ENCODE measurements at places on chromosomes 16 and 17. TPM values are rescaled to one million over a fixed set of nuclear protein-coding genes. Genes with fewer than 3 reads are reported as not detected.

The OTOP3 gene
- not detected for total RNA-seq

The PLEKHM1 gene
- 69.8 TPM for total RNA-seq

GRCh38 chr16:31486045-31486444, 3.1 kb downstream of the SLC5A2 start:
- no peak for DNase-seq

DNA sequence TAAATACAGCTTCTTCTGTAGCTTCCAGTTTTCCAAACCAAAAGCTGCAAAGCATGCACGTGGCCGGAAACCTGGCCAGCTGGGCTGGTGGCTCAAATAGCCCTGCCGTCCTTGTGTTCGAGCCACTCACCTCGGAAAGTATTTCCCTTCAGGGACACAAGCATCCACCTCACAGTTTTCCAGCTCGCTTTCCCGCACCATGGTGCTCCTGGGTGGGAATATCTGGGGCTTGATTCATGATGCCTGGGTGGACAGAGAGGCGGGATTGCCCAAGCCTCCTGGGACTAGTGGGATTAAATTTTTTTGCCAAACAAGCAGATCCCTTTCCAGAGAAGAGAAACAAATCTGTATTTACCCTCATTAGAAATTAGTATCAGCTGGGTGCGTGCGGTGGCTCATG, 7.1 kb upstream of the MVD start:
- DNase-seq, result no peak

DNA sequence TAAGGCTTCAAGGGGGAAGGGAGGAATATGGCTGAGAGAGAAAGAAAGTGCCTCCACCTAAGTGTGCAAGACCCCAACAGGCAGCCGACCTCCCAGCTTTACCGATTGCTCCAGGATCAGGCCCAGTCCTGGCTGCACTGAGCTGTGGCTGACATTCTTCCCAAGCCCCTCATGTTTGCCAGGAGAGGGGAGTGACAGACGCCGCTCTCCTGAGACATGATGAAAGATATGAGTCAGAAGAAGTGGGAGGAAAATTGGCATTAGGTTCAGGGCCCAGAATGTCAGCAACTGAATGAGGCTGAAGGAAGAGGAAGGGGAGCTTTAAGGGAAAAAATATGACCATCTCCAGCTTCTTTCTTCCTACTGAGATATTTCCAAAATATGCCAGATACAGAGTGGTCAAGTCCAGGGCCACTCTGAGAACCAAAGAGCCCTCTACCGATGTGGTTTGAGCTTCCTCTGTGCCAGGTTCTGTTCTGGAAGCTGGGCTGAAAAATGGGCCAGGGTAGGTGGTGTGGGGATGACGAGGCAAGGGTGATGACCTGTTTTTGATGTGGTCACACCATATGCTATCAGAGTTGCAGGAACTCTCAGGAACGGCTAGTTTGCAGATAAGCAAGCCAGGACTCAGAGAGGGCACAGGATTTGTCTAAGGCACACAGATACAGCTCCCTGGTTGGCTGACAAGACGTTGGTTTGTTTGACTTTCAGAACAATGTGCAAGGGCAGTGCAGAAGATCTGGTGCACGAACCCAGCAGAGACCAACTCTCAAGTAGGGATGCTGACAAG, 176.7 kb downstream of the SOX9 start:
- no peak for DNase-seq
